ENCODE measurements at places on chromosomes 6 and 20. TPM values are rescaled to one million over a fixed set of nuclear protein-coding genes. Genes with fewer than 3 reads are reported as not detected.

DNA sequence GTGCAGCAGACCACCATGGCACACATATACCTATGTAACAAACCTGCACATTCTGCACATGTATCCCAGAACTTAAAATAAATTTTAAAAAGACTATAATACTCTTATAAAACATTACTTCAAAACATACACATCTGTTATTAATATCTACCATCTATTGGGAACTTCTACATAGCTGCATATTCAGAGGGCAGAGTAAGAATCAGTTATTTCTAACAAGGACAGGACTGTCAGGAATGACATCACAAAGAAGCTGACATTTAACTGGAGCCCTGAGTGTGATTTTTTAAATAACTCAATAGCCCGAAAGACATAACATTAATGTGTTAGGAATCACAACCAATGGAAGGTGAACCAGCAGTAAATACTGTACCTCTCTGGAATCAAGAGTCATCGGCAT lies 276.7 kb upstream of the ECI2 start:
- no peak for DNase-seq

- no peak for DNase-seq
Observed at GRCh38 chr6:132742495-132742894, 15.2 kb downstream of the VNN2 start.

Gene HLA-DRB1
- 0.31 TPM for polyA plus RNA-seq

Gene OPRM1
- not detected for polyA plus RNA-seq

GRCh38 chr6:155449450-155450239 lies 6.0 kb downstream of the NOX3 start:
- DNase-seq: no peak

DNA sequence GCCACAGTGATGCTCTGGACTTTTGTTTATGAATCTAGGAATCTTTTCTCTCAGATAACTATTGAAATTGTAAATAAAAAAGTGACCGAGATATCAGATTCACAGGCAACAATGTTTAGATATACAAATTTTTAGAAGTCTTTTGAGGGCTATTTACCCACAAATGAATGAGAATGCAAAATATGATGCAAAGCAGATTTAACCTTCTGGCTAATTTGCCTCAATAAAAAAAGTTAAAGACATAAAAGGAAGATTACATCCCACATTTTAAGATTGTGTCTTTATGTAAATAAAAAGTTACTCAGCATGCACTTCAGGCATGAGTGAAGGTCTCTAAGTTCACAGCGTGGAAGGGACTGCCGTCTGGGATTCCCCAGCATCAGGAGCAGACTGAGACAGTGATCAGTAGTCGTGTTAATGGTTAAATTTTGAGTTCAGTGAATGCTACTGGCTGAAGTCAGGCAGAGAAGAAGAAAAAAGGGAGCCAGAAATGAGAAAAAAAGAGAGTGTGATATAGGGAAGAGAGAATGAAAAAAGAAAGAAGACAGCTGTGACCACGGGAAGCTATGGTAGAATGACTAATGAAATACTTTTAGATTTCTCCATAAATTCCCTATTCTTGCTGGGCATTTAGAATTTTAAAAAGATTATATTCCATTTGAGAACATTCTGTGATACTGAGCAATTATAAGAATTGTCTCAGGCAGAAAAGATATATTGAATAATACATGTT lies 93.6 kb downstream of the MYB start:
- DNase-seq: no peak

Gene GJA10
- polyA plus RNA-seq: not detected

Gene FOXO3
- polyA plus RNA-seq: 22.5 TPM

GRCh38 chr20:47934761-47935160 lies 149.5 kb upstream of the SULF2 start:
- no peak for DNase-seq

- peak; percentile 33 for DNase-seq
Observed at GRCh38 chr20:13546497-13547131, 92.1 kb downstream of the TASP1 start.

GRCh38 chr6:136067731-136068341 lies 182.3 kb downstream of the MTFR2 start:
- DNase-seq: peak; percentile 48

DNA sequence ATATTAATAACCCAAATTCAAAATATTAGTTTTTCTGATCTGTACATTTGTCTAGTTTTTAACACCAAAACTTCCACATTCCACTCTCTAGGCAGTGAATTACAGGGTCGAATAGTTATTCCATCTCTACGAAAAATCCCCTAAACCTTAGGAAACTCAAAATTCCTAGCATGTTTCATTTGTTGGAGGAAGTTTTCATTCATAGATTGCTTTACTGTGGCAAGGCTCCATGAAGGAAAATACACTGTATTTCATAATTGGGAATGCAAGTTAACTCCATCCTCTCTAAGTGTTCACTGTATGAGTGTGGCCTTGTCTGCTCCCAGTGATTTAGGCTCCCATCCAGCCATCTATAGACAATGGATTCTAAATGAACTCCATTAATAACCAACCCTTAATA lies 296.1 kb downstream of the TENT5A start:
- DNase-seq: no peak

- no peak for DNase-seq
Observed at GRCh38 chr6:31610968-31611367, 4.1 kb upstream of the AIF1 start.

Gene EDN1
- 18.0 TPM for polyA plus RNA-seq

DNA sequence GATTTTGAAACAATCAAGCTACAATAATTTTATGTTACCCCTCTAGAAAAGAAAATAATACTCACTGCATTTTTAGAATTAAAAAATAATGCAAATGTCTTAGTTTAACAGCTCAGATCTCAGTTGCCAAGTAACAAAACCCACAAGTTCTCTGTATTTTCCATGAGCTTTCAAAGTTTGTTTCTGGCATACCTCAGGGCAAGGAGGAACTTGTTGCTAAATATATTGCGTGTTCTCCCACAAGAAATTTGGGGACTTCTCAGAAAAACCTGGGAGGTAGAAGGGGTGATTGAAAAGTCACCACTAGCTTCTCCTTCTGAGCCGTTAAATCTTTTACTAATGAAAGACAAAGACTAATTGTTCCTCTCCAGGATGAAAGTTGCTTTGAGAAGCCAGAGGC lies 236.8 kb upstream of the MARCKS start:
- no peak for DNase-seq

GRCh38 chr20:16953858-16954257 lies 205.7 kb downstream of the OTOR start:
- DNase-seq: no peak

DNA sequence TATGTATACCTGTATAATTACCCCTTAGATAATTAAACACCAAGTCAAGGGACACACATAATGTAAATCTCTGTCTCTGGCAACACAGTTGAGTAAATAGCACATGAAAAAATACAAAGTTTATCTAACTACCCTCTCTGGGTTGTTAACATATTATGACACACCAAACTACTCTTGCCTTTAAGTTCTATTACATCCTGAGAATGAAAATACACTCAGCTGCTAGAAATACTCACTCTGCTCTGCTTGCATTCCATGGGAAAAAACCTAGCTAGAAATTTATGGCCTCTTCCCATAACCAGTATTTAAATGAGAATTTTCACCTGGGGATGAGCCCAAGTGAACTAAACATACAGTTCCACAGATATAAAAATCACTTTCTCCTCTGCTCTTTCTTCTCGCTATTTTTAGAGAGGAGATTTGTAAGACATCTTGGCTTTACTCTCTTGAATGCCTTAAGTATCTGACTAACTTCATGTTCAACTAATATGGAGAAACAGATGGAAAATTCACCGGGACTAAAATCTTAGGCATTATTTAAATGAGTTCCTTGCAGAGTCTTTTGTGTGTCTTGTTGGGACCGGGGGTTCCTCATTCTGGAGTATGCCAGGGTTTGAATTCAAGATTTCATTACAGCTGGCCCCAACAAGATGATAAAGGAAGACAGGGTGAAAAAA lies 140.9 kb downstream of the GJA10 start:
- no peak for DNase-seq

- DNase-seq: no peak
Observed at GRCh38 chr6:20789162-20789561, 254.9 kb downstream of the CDKAL1 start.

Gene BMP2
- 5.0 TPM for polyA plus RNA-seq

DNA sequence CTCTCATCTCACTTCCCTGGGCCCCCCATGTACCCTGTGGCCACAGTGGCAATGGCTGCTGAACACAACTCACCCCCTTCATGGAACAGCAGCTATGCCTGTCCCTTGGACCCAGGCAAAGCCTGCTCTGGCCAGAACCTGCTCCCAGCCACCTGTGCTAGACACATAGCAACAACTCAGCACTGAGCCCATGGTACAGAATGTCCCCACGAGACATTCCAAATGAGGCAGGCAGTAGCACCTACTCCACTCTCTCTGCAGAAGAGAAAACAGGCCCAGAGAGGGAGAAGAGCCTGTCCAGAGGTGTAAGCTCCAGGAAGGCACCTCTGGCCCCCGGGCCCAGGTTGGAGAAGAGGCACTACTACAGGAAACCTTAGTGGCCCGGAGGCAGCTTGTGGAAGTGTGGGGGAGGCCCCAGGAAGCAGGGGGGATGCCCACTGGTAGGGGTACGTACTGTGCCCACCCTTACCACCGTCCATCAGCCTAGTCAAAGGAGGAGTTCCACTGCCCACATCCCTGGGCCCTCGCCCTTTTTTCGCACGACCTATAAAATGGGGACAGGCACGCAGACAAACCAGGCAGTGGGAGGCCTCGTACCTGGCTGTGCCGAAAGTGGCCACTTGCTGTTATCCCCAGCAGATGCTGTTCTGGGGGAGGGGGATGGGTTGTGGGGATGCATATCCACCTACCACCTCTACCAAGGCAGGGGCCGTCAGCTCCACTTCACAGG lies 97.2 kb downstream of the ASXL1 start:
- DNase-seq: no peak

GRCh38 chr6:118511930-118512715 lies 36.0 kb upstream of the PLN start:
- no peak for DNase-seq

DNA sequence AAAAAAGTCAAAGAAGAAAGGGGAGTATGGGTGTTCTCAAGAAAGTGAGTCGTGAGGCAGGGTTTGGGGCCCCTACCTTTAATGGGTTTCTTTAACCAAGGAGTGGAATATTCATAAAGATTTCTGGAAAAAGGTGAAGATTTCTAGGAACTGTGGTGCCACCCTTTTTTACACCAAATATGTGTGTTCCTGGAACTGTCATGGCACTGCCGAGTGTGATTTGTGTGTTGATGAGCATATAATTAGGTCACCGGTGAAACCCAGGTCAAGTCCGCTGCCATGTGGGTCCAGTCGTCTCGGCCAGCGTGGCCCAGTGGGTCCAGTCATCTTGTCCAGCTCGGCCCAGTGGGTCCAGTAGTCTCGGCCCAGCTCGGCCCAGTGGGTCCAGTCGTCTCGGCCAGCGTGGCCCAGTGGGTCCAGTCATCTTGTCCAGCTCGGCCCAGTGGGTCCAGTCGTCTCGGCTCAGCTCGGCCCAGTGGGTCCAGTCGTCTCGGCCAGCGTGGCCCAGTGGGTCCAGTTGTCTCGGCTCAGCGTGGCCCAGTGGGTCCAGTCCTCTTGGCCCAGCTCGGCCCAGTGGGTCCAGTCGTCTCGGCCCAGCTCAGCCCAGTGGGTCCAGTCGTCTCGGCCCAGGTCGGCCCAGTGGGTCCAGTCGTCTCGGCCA lies 8.3 kb upstream of the EEF1A2 start:
- DNase-seq: no peak

DNA sequence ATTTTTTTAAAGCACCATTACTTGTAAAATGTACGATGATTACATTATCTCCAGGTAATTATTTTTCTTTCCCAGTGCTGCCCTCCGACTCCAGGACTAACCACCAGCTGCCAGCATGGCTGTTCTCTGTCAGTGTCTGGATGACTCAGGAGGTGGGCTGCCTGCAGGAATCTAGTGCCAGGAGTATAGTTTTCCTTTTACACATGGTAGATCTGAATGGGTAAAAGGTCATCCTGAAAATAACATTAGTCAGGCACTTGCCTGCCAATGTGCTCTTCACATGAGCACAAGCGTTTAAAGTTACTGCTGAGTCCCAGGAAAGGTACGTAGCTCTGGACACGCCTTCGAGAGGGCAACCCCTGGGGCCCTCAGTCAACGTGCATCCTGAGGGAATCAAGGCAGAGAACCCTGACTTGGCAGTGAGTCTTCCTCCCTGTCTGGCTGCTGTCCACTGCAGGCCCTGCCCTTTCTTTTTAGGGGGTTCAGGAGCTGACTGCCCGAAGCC lies 2.4 kb downstream of the DYNLT1 start:
- peak; percentile 44 for DNase-seq

DNA sequence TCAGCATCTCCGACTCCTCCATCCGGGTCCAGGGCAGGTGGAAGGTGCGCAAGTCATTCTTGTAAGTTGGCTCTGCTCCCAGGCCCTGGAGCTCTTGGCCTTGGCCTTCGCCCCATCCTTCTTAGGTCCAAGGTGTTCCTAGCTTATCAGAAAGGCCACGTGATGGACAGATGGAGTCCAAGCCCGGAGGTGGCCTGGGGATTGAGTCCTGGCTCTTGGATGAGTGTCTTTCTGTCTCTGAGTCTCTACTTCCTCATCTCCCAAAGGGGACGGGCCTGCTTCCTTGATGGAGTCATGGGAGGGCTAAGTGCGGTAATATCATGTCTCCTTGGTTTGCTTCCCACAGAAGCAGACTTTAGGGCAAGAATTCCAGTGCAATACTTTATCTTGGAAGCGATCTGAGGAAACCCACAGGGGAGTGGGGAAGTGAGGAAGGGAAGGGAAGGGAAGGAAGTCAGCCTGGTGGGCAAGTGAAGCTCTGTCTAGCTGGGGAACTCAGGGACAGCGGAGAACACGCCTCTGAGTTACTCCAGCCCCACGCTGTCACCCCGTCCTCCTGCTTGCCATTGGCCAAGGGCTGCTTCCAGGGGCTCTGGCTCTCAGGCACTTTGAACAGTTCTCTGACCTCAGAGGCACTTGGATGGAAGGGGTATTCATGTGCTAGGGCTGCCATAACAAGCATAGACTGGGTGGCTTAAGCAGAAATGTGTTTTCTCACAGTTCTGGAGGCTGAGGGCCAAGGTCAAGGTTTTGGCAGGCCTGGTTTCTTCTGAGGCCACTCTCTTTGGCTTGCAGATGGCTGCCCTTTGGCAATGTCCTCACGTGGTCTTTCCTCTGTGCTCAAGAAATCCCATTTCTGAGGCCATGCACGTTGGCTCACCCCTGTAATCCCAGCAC lies 4.8 kb downstream of the LBP start:
- DNase-seq: no peak

- DNase-seq: no peak
Observed at GRCh38 chr6:107871976-107872375, 47.9 kb upstream of the SCML4 start.

GRCh38 chr6:42142118-42142835 lies at the start of gene C6orf132:
TSS of gene C6orf132 (minus strand) at chr6:42142620. CDS start at chr6:42142444, 176 bp downstream.
- no peak for DNase-seq

Gene PBX2
- 43.5 TPM for polyA plus RNA-seq

DNA sequence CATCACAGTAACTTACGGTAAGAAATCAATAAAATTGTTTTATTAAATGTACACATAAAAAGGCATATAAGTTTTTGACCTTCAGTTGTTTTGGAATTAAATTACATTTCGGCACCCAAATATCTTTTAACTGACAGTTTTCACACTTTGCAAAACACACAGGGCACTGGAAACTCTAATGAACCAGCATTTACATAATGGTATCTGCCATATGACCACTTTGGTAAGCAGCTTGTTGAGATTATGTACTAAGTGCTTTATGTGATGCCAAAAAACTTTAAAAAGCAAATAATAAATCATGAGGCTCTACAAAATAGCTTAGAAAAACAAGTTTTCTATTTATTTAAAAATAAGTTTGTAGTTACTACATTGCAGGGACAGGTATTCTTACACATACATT lies 68.2 kb downstream of the IRAK1BP1 start:
- DNase-seq: no peak

Gene OR2H2
- not detected for polyA plus RNA-seq

Measured in keratinocyte (primary cell).